ENCODE measurements at places on chromosomes 11 and 22.

GRCh38 chr11:116333001-116333535 is 439.7 kb downstream of the BUD13 start:
- no peak for DNase-seq

DNA sequence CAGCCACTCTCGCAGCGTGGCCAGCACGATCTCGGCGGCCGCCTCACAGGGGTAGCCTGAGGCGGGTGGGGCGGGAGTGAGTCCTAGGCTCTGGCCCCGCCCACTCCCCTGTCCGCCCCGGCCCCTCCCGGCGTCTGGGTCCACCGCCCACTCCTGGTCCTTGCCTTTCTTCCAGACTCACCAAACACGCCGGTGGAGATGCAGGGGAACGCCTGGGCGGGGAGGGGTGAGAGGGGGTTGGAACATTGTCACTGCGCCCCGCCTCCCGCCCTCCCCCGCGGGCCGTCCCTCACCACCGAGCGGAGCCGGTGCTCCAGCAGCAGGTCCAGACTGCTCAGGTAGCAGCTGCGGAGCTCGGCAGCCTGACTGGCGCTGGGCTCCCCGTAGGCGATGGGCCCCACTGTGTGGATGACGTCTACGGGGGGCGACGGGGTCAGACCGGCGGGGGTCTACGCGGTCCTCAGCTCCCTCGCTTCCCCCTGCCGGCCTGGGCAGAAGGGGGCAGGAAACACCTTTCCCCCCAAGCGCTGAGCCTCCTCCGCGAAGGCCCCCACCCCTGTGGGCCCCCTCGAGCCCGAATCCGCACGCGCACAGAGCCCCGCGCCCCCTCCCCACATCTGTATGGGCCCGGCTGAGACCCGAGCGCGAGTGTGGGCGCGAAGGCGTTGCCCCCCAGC is 13.2 kb downstream of the OTUB1 start:
- no peak for DNase-seq

GRCh38 chr11:117440258-117440657 is 112.6 kb downstream of the CEP164 start:
- no peak for DNase-seq

GRCh38 chr11:126495281-126496220 is 140.1 kb downstream of the ST3GAL4 start:
- no peak for DNase-seq

DNA sequence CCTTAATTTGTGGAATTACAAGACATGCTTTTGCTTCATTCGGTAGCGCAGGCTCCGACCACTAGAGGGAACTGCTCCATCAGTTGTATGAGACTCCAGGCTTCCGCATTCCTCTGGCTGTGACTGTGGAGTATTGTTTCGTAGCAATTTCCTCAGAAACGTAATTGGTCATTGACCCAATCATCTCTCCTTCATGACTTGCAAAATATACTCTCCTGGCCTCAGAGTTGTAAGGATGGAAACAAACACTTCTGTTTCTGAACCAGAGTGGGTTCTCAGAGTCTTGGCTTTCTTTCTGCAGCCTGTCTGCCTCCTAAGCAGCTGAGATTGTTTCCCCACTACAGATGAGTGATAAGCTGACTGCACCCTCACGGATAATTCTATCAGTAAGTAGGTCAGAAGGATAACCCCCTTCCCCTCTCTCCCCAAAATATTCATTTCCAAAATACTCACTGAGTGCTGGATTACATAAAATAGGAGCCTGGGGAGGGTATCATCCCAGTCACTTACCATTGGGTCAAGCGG is 146.8 kb upstream of the ZC3H12C start:
- DNase-seq, result peak; percentile 61

Measured in HL-60 (cell line).